ENCODE measurements at places on chromosomes 5 and 9.

DNA sequence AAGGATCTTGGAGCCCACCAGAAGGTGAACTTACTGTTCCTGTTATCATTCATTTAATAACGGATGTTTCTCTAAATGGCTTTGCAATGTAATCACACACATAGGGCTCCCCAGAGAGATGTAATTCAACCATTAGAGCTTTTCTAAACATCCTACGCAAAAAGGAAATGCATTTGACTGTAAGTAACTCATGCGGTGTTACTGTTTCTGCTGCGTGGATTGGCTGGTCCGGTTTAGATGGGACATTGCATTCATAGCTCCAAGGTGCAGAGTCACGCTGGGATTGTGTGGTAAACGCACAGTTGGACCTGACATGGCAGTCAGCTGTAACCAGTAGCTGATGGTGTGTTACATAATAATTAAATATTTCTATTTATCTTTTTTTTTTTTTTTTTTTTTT, 185.5 kb upstream of the OTULINL start:
- no peak for DNase-seq

GRCh38 chr5:149486726-149487635, 64.3 kb downstream of the CSNK1A1 start:
- DNase-seq = no peak

DNA sequence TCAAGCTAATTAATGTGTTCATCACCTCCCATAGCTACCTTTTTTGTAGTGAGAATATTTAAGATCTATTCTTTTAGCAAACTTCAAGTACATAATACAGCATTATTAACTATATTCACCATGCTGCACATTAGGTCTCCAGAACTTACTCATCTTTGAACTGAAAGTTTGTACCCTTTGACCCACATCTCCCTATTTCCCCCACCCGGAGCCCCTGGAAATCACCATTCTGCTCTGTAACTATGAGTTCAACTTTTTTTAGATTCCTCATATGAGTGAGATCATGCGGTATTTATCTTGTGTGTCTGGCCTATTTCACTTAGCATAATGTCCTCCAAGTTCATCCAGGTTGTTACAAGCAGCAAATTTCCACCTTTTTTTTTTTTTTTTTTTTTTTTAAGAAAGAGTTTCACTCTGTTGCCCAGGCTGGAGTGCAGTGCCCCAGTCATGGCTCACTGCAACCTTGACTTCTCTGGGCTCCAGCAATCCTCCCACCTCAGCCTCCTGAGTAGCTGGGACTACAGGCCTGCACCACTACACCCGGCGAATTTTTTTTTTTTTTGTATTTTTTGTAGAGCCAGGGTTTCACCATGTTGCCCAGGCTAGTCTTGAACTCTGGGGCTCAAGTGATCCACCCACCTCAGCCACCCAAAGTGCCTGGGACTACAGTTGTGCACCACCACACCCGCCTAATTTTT, 100.4 kb upstream of the SAP30L start:
- no peak for DNase-seq

DNA sequence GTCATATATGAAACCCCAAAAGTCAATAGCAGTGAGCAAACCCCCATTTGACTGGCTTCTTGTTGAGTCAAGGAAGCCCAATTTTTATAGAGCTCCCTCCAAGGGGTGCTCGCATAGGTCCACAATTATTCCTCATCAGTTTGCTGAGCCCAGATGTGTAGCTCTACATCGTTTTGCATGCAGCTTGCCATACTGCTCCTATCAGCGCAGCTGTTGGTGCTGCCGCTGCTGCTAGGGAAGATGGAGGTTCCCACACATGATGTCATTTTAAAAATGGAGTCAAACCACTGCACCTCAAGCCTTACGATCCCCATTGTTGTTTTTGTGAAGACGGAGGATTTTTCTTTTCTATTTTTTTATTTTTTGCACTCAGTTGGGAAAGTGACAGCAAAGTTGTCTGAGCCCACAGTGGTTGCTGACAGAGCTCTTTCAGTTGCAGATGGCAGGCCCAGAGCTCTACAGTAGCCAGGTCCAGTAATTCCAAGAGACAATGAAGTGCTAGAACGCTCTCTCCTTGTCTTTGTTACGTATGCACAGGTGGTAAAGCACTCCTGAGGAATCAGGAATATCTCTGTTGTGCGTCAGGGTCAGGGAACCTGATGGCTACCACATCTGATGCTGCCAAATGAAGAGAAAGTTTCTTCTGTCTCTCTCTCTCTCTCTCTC, 23.2 kb upstream of the C5orf63 start:
- DNase-seq = no peak

- no peak for DNase-seq
Measured at GRCh38 chr5:138491284-138491648, 26.0 kb downstream of the EGR1 start.

DNA sequence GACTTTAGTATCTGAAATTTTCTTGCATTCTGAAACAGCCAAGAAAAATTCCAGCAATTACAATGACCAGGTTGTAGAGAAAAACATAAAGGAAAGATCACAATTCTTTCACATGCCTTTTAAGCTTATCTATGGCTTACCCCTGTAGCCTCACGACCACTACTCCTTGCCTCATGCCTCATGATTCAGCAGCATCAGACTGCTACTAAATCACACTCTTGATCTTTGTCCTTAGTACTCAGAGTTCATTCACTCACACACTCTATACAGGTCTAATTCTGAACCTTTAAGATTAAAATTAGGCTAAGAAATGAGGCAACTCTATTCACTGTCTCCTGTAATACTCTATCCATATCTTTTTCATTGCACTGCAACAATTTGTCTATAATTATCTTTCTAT, 415.1 kb downstream of the MLLT3 start:
- no peak for DNase-seq

- no peak for DNase-seq
Measured at GRCh38 chr9:108254236-108254635, 601.5 kb downstream of the ACTL7B start.

GRCh38 chr9:131012023-131012334, 3.0 kb downstream of the LAMC3 start:
- DNase-seq = no peak

DNA sequence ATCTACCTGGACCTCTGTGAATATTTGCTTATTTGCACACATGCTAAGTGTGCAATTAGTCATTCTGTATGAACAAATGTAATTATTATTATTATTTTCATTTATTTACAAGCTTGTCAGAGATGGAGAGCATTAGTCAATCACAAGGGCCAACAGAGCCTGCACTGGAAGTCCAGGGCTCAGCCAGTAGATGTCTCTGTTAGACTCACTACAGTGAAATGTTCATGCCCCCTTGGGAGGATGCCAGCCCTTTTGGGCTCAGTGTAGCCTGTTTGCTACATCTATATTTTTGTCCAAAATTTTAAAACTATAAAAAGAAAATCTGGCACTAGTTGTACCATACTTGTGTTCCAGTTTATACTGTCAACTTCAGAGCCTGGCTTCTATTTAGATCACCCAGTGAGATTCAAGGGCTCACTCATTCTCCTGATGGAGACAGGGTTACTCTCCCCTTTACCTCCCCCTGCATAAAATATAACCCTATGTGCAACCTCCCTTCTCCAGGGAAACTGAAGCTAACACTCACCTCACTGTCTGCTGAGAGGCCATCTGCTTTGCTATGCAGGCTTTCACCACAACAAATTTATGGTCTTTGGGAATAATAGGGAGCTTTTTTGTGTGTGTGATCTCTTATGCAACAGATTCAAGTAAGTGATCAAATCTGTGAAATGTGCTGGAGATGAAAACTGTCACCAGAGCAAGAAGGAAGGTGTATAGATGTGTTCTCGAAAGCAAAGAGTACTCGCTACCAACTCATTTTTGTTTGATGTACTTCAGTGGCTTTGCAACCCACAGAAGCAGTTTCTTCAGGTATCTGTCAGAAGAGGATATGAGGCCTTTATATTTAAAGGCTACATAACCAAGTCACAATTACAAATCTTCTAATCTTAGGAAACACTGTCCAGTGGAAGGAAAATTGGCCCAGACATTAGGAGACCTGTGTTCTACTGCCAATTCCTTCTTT, 99.9 kb upstream of the TLE4 start:
- DNase-seq = no peak

GRCh38 chr9:92098638-92099037, 16.6 kb downstream of the SPTLC1 start:
- no peak for DNase-seq

DNA sequence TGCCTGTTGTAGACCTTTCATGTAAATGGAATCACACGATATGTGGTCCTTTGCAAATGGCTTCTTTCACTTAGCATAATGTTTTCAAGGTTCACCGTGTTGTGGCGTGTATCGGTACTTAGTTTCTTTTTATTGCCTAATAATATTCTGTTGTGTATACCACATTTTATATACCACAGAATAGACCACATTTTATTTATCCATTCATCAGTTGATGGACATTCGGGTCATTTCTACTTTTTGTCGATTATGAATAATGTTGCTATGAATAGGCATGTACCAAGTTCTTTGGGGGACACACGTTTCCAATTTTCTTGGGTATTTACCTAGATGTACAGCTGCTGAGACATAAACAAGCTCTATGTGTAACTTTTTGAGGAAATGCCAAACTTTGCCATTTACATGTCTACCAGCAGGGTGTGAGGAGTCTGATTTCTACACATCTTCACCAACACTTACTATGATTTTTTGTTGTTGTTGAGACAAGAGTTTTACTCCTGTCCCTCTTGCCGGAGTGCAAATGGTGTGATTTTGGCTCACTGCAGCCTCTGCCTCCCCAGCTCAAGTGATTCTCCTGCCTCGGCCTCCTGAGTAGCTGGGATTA, 144.7 kb downstream of the RGS3 start:
- DNase-seq = no peak

DNA sequence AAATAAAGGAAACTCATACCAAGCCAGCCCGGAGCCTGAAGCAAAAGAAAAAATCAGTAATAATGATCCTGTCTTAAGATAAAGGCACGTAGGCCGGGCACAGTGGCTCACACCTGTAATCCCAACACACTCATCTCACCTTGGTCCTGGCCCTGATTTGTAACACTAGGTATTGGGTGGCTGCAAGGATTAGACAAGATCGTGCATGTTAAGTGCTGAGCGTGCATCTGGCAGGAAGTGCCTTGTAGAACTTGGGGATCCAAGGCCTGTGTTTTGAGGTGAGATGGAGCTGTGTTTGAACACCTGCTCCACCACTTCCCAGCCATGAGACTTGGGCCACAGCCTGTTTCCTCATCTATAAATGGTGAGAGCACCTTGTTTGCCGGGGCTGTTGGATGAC, 41.5 kb downstream of the SPRY4 start:
- DNase-seq = no peak

Data from NCI-H748 treated with DMSO at 0.1 percent for 48 hours (cell line).